ENCODE measurements at places on chromosomes 7 and 10.

DNA sequence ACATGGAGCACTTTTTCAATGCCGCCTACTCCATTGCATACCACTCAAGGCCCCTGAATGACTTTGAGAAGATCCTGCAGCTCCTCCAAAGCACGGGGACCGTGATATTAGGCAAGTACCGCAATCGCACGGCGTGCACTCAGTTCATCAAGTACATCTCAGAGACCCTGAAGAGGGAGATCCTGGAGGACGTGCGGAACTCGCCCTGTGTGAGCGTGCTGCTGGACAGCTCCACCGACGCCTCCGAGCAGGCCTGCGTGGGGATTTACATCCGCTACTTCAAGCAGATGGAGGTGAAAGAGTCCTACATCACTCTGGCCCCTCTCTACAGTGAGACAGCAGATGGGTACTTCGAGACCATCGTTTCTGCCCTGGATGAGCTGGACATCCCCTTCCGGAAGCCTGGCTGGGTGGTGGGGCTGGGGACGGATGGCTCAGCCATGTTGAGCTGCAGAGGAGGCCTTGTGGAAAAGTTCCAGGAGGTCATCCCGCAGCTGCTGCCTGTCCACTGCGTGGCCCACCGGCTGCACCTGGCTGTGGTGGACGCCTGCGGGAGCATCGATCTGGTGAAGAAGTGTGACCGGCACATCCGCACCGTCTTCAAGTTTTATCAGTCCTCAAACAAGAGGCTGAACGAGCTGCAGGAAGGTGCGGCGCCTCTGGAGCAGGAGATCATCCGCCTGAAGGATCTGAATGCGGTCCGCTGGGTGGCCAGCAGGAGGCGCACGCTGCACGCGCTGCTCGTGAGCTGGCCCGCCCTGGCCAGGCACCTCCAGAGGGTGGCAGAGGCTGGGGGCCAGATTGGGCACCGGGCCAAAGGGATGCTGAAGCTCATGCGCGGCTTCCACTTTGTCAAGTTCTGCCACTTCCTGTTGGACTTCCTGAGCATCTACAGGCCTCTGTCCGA is 12.7 kb upstream of the ATP6V0E2 start:
- no peak for DNase-seq

DNA sequence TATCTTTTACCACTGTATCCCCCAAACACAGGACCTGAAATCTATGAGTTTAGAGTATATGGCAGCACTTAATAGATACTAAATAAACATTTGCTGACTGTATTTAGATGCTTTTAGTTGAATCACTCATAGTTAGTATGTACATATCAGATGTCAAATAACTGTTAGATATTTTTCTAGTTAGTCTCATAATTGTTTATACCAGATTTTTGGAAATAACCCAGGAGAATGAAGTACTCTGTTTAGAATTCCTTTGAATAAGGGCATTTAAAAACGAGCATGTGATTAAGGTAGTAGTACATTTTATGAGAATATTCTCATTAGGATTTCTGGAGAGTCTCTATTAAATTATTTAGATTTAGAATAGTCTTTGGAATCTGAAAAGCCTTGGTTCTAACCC is 22.3 kb upstream of the ZEB1 start:
- no peak for DNase-seq

DNA sequence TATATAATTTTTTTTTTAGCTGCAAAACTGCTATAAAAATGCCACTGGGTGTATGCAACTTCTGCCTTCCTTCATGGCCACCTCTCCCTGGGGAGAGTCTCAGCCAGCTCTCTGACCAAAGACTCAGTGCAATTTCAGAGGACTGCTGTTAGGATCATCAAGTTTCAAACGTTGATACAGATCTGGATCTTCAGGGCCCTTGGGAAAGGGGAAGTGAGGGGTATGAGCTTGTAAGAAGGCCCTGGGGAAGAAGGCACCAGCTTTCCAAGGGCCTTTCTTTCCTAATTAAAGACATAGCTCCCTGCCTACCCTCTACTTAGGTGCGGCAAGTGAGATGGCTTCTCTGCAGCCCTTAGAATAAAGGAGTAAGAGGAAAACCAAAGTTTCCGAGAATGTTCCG is 130.4 kb downstream of the CUL2 start:
- no peak for DNase-seq

DNA sequence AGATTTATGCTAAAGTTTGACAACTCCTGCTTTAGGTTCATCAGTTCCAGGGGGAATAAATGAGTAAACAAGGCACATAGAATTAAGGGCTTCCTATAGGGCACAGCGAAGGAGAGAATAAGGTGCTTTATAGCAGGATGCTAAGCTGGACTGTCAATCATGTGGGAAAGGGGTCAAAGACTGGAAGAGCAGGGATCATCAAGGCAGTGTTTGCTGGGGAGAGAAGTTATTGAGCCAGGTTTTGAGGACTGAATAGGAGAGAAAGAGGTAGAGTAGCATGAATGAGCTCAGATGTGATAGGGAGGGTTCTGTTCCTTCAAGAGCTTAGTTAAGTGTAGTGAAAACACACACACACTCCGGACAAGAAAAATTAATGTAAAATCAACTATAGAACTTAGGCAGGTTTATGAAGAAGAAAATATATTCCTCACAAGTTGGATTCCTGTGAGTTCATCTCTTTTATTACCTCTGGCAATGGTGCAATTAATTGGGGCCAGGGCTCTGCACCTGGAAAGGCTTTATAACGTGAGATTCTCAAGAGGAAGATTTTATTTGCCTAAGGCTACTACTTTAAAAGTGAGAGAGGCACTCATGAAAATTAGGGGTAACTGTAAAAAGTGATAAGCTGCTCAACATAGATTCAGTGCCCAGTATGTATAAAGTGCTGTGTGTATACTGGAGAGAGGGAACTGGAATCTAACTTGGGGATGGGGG is 222.4 kb downstream of the AUTS2 start:
- no peak for DNase-seq

DNA sequence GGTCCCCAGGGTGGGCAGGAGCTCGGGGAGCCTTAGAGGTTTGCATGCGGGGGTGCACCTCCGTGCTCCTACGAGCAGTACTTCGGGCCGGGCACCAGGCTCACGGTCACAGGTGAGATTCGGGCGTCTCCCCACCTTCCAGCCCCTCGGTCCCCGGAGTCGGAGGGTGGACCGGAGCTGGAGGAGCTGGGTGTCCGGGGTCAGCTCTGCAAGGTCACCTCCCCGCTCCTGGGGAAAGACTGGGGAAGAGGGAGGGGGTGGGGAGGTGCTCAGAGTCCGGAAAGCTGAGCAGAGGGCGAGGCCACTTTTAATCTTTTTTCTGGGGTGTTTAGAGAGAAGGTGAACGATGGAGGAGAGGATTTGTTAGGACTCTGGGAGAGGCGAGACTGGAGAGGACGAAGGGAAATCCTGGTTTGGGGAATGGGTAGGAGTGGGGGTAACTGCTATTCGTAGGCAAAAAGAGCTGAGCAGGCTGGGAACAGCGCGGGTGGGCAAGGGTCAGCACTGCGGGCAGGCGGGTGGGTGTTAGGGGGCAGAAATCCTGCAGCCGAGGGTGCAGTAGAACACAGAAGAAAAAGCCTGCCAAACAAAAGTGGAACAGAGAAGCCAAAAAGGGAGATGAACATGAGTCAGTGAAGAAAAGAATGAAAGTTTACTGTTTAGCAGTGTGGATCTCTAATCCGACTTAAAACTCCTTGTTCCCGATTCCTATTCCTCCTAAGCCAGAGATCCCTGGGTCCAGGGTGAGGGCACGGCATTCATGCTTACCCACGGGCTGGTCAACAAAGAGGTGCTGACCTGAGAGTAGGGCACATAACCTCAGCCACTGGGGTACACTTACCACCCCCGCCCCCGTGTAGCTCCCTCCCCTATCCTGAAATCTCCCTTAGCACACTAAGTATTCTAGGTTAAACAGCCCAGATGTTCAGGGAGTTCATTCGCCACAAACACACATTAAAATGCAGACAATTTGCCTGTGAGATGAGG is 26.9 kb downstream of the PRSS2 start:
- DNase-seq: no peak

GRCh38 chr7:78734626-78735025 is 718.8 kb downstream of the MAGI2 start:
- DNase-seq: no peak

GRCh38 chr7:46389146-46389545 is 468.1 kb upstream of the IGFBP3 start:
- DNase-seq: no peak

Measured in stimulated activated CD4-positive, alpha-beta T cell treated with anti-CD3 and anti-CD28 coated beads, Interleukin-1b, Interleukin-23, amount 100 ng/mL, for 1 hour (primary cell).